ENCODE measurements at places on chromosomes 5 and 9.
A peak's percentile ranks its signal among the peaks of the same experiment; 100 is the strongest.

DNA sequence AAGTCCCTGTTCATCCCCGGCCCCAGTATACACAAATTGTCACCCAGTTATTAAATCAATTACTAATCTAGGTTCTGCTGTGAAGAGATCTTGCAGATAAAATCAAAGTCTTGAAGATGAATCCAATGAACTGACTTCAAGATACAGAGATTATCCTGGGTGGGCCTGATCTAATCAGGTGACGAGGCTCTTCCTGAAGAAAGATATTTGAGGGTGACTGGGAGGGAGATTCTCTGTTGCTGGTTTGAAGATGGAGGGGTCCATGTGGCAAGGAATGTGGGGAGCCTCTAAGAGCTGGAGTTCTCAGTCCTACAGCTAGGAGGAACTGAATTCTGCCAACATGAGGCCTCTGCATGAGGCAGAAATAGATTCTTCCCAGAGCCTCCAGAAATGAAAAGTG is 36.1 kb upstream of the ICE1 start:
- DNase-seq, result no peak

- no peak for DNase-seq
Observed at GRCh38 chr9:94286116-94286515, 27.0 kb downstream of the ZNF169 start.

GRCh38 chr5:95709967-95710650 is 21.0 kb upstream of the RHOBTB3 start:
- DNase-seq, result no peak

- no peak for DNase-seq
Observed at GRCh38 chr9:77170991-77171699, 6.2 kb upstream of the VPS13A start.

DNA sequence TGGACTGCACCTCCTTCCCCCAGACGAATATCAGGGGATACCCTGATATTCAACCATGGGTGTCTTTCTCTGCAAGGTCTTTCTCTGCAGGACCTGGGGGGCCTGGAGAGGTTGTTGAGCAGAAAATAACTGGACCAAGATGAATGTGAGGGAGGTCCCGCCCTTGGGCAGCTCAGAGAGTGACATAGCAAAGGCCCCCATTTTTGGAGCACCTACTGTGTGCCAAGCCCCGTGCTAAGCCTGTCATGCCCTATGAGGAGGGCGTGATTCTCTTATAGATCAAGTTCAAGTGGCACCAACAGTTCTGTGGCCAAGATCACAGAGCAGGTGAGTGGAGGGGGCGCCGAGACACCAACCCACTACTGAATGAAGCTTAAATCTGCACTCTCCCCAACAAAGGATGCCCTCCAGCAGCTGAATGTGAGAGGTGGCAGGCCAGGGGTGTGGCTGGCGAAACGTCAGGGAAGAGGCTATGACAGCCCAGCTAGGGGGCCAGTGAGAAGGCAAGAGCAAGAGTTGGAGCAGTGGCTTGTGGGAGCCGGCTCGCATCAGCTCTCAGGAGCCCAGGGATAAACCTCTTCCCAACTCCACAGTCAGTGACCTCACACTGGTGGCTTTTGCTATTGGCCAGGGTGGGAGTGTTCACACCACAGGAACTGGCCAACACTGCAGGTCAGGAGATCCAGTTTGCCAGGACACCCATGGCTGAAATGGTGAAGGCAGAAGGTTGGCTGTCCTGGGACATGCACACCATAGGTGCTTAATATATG is 5.3 kb downstream of the SARDH start:
- DNase-seq, result no peak

DNA sequence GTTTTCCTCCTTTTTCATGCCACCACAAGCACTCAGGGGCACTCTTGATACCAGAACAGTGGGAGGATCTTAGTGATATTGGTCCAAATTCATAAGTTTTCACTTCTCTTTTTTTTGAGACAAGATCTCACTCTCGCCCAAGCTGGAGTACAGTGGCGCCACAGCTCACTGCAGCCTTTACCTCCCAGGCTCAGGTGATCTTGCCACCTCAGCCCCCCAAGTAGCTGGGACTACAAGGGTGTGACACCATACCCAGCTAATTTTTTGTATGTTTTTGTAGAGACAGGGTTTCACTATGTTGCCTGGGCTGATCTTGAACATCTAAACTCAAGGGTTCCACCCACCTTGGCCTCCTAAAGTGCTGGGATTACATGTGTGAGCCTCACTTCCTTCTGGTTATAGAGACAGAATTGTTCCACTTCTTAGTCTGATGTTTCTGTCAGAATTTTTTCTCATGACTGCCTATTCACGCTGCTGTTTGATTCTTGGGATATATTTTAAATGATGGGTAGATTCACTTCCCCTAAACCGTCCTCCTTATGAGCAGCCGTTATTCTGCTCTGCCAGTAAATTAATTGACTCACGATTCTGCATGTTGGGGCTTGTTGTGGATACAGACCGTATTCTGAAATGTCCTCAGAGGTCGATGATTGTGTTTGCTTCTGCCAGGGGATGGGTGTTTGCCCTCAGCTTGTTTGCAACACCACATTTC is 30.8 kb downstream of the MTAP start:
- DNase-seq, result no peak

- no peak for DNase-seq
Observed at GRCh38 chr5:35180046-35180445, 50.2 kb downstream of the PRLR start.

DNA sequence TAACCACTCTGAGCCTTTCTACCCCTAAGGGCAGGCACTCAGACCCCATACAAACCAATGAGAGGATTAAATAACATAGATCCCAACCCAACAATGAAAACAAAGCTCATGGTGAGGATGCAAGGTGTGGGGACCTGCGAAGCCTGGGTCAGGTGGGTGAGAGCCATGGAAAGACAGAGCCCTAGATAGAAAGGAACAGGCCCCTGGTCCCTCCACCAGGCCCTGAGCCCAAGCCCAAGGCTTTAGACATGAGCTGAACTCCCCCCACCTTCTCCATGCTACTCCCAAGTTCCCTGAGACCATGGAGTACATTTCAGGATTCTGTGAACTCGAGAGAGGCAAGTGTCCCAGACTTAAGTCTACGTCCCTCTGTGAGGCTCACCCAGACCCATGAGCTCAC is 106.5 kb downstream of the SAXO1 start:
- no peak for DNase-seq

DNA sequence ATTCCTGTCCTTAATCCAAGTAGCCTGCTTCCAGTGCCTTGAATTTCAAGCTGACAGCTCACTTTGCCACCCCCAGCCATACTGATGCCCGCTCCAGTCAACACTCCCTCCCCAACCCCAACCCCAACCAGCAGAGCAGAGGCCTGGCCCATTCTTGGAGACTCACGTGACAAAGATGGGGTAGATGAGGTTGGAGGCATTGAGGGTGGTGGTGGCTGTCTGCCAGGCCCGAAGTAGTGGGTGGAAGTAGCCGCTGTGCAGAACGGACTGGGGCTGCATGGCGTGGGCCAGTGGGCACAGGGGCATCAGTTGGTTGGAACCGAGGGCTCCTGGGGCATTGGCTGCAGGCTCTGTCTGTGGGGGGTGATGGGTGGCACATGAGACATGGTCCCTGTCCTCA is 7.8 kb downstream of the ALAD start:
- DNase-seq, result no peak

DNA sequence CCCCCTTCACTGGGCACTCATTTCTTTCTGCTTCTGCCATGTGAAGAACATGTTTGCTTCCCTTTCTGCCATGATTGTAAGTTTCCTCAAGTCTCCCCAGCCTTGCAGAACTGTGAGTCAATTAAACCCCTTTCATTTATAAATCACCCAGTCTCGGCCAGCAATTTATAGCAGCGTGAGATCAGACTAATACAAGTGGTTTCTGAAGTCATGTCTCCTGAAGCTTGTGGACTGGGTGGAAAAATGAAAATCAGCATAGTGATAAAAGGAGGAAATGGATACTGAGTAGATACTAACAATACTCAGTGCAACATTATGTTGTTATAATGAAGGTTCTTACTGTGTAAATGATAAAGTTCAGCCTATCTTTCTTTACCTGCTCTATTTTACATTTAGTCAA is 35.1 kb downstream of the NNT start:
- no peak for DNase-seq

DNA sequence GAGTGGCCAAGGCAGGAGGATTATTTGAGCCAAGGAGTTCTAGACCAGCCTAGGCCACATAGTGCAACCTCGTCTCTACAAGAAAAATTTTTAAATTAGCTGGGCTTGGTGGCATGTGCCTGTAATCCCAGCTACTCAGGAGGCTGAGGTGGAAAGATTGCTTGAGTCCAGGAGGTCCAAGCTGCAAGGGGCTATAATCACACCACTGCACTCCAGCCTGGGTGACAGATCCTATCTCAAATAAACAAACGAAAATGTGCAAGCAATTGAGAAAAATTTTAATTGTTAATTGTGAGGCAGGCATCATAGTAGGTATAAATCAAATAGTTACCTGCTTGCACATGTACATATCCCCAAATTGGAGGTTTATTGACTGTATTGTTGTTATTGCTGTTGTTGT is 15.3 kb downstream of the ALDH7A1 start:
- DNase-seq, result no peak

- no peak for DNase-seq
Observed at GRCh38 chr9:91902475-91903125, 47.4 kb downstream of the ROR2 start.

GRCh38 chr9:20650750-20651299 is 28.5 kb upstream of the MLLT3 start:
- no peak for DNase-seq

DNA sequence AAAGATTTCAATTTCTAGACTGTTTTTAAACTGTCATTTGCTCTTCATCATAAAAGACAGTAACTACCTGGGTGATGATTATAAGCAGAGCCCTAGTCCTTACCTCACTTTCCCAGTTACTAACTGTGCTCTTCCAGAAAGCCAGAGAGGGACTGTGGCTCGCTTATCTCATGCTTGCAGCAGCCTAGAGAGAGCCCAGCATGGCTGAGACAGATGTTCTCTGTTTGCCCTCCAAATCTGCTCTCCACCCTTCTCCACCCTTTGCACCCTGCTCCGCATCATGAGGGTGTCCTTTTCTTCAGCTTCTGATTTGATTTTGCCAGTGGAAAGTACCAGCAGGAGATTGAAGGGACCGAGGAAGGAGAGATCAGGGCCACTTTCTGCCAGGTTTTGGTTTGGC is 61.2 kb upstream of the SELENOP start:
- no peak for DNase-seq

- DNase-seq, result no peak
Observed at GRCh38 chr5:84382363-84383295, 2.1 kb downstream of the EDIL3 start.

DNA sequence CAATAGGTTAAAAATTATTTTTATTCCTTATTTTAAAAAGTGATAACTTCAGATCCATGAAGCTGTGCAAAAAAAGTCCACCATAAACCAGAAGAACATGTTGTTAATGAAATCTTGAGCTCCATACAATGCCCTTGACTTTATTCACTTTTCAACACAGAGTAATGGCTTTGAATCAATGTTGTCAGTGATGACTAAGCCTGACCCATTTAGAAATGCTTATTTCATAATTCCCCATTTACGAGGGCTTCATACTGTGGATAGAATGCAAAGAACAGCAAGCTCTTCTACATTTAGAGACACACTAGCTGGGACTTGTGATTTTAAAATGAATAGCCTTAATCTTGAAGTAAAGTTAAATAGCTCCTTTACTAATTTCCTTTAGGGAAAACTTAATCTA is 25.7 kb upstream of the IL9 start:
- DNase-seq, result no peak

- DNase-seq, result no peak
Observed at GRCh38 chr5:132737982-132738681, 786 bp upstream of the KIF3A start.

DNA sequence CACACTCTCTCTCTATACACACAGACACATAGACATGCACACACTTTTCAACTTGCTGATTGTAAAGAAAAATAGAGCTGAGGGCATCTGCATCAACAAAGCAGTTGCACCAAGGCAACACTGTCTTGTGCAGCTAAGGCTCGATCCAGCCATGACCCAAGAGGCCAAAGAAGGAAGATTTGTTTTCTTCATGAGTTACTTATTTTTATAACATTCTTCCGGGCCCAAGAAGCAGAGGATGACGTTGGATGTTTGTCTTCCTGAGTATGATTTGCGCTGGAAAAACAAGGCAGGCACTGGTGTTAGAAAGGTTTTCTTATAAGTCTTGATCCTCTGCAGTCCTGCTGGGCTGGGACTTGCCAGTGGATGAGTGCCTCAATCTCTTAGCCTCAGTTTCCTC is 344.1 kb downstream of the ADAMTS6 start:
- no peak for DNase-seq

DNA sequence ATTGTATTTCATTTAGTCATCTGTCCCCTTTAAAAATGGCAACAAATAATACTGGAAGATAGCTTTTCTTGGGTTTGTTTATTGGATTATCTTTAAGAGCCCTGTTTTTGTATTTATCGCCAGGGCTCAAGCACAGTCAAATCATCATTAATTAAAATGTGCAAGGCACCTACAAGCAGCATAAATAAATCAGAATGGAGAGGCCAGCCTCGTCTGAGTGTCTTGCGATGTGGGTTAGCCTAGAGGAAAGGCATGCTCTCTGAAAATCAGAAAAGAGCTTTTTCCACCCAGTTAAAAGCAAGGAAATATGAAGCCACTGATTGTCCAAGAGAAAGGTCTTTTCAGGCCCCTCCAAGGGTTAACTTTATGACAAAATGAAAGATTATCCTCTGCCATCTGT is 31.8 kb downstream of the ZFAND5 start:
- DNase-seq, result no peak

GRCh38 chr9:89425921-89426383 is 72.0 kb downstream of the SEMA4D start:
- no peak for DNase-seq

- peak; percentile 80 for DNase-seq
Observed at GRCh38 chr9:74942801-74943200, 9.9 kb downstream of the C9orf40 start.

DNA sequence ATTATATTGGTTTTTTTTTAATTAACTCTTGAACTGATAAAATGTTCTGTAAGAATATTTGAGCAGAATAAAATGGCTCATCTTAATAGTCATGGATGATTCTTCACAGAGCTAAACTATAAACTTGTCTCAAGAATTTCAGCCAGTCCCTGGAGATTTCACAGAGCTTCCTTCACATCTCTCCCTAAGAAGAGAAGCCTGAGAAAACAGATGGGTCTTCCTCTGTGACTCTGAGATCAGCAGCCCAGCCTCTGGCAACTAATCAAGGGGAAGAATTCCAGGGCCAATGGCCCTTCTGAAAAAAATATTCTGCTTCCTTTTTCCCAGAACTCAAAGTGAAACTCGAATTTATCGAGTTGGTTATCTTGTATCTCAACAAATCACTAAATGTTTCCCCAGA is 122.2 kb upstream of the ITGA1 start:
- DNase-seq, result no peak

DNA sequence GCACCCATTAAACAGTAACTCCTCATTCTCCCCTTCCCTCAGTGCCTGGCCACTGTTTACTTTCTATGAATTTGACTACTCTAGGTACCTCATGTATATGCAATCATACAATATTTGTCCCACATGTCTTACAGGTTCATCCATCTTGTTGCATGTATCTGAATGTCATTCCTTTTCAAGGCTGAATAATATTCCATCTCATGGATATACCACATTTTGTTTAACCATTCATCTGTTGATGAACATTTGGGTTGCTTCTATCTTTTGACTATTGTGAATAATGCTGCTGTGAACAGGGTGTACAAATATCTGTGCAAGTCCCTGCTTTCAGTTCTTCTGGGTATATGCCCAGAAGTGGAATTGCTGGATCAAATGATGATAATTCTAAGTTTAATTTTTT is 40.9 kb downstream of the INIP start:
- no peak for DNase-seq

GRCh38 chr5:74685979-74686631 is 1.1 kb downstream of the HEXB start:
- DNase-seq, result peak; percentile 92

- no peak for DNase-seq
Observed at GRCh38 chr9:86687788-86688187, 259.5 kb downstream of the GAS1 start.
